ENCODE measurements at places on chromosomes 6 and 20.

- DNase-seq, result peak; percentile 73
These were observed 3.8 kb downstream of the SLC35B2 start for GRCh38 chr6:44253307-44254101.

GRCh38 chr6:11413728-11414127, 123.8 kb upstream of the TMEM170B start:
- DNase-seq, result no peak

- DNase-seq, result no peak
These were observed 106.5 kb downstream of the LY86 start for GRCh38 chr6:6694825-6695624.

DNA sequence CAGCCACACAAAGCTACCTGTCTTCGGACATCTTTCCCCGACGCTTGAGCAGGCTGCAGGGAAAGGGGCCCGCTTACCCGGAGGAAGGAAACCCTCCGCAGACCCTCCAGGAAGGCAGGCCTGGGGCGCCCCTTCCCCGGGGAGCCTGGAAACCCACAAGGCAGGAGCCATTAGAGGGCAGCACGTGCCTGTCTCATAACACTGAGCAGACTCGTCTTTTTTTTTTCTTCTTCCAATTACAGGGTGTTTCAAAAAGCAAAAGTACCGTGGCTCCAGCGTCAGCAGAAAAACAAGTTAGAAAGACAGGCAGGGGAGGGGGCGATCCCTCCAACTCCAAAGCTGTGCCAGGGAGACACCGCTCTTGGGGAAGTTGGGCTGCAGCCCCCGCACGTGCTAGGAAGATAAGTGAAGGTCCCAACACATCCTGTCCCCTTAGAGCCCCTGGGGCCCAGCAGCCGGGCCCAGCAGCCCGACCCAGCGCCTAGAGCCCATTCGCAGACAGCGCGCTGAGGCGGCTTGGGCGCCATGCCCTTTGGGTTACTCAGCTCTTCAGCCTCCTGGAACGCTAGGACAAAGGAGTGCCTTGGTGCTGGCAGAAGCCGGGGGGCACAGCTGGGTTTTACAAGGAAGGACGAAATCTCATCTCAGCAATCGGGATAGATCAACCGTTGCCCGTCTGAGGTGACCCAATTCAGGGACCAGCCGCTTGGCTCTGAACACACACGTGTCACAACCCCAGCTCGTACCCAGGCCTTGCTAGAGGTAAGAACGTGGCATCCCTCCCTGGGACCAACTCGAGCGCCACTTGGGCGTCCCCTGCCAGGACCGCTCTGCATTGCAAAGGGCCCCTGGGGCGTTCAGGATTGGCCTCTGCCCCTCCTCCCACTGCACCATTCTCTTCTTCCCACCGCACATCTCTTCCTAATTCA, 136.3 kb downstream of the LY86 start:
- peak; percentile 70 for DNase-seq

DNA sequence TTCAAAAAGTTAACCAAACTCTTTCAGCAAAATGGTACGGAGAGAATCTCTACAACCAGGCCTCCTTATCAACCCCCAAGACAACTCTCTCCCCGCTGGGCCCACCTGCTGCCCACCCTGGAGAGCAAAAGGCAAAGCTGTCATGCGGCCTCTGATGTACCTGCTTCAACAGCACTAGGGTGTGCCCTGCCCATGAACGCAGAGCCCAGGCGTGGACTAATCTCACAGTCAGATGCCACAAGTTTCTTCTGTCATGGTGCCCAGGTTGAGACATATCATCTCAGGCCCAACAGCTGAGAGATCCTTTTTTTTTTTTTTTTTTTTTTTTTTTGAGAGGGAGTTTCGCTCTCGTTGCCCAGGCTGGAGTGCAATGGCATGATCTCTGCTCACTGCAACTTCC, 26.3 kb downstream of the SLC2A4RG start:
- no peak for DNase-seq
